CD4-positive, alpha-beta T cell treated with Interleukin-2 at 100 ng/mL for 4 hours (primary cell): ENCODE measurements at places on chromosomes 7 and 10.

- DNase-seq, result no peak
Observed at GRCh38 chr10:104501864-104502579, 139.1 kb upstream of the SORCS3 start.

DNA sequence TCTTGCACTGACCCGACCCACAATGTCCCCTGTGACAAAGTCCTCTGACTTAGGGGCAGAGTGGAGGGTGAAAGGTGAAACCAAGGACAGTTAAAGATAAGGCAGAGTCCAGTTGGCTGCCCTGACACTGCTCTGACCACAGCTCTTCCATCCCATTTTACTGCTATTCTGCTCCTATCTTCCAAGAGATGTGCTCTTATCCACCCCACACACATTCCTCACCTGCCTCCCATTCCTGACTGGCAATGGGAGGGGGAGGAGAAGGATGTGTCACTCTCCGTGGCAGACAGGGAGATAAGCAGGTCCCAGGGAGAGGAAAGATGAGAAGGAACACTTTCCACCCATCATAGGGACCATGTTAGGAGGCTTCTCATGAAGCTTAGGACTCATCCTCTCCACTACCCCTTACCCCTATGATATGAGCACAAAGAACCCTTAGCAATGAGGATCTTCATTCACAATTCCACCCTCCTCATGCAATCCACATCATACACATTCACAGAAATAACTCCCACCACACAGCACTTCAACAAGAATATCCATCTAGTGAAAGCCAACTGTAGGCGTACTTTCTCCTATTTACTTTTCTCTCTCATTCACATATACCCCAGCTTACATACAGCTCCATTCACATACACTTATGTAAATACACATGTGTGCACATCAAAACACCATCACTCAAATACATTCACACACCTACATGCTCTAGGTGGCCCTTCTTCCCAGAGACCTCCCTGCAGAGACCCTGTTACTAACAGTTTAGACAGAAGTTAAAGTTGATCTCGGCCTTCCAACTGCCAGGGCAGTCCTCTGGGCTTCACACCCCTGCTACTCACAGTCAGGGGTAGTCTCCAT is 6.6 kb downstream of the SYNPO2L start:
- DNase-seq, result no peak

GRCh38 chr10:117499248-117500105 is 43.1 kb upstream of the EMX2 start:
- no peak for DNase-seq

- no peak for DNase-seq
Observed at GRCh38 chr10:16905320-16905719, 88.1 kb upstream of the RSU1 start.

DNA sequence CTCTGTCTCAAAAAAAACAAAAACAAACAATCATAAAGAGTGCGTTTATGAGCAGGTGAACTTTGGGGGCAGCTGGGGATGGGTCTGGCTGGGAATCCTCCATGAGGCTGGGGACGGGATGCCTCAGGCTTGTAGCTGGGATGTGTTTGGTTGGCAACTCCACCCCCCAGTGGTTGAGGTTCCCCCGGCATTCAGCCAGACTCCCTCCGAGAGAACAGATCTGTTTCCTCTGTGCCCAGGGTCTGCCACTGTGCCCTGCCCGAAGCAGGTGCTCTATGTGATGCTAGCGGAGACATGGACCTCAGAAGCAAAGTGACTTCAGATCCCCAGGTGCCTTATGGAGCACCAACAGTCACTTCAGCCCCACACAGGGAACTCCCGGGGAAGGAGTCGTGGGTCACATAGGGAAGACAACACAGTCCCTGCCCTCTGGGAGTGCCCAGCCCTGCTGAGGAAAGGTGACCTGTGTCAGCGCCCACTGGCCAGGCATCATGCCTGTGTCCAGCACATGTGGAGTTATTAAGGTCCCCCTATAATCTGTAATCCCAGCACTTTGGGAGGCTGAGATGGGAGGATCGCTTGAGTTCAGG is 29.3 kb upstream of the GTF2IRD1 start:
- DNase-seq, result no peak
